SK-N-SH (cell line): ENCODE measurements at places on chromosomes 2 and 18.

DNA sequence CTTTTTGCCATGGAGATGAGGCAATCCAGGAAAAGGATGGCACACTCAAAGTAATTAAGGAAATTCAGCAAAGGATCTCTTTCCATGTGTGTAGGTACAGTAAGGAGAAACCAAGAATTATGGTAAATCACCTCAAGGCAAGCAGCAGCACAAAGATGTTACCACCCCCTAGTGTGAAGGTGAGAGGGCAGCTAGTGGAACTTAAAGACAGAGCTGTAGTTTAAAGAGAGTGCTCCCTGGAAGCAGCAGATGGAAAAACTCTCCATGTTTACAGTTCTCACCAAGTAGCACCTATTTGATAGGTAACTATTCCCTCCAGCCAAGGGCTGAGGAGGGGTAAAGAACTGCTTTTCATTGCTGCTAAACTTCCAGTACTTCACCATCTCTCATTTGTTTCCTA, 860.4 kb upstream of the CRIM1 start:
- no peak for DNase-seq

DNA sequence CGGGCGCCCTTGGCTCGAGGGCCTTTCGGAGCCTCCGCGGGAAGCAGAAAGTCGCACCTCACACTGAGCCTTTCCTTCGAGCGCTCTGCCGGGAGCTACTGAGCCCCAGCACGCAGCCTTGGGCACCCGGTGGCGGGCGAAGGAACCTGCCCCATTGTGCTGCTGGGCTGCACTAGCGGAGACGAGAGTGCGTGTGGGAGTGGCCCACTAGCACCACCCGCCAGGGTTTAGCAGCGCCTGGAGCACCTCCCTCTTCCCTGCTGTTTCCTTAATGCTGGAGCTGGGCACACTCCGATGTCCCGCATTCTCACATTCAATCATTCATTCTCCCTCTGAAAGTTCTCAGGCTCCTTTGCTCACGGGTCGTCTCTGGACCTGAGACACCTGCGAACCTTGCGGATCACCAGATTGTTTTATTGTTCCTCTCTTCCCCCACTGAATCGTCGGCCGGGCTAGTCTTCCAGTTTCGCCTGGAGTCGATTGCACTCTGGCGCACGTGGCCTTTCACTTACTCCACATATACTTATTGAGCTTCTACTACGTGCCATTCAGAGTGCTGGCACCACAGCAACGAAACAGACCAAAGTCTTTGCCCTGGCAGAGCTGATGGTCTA, 8.5 kb upstream of the PAX3 start:
- DNase-seq: no peak

DNA sequence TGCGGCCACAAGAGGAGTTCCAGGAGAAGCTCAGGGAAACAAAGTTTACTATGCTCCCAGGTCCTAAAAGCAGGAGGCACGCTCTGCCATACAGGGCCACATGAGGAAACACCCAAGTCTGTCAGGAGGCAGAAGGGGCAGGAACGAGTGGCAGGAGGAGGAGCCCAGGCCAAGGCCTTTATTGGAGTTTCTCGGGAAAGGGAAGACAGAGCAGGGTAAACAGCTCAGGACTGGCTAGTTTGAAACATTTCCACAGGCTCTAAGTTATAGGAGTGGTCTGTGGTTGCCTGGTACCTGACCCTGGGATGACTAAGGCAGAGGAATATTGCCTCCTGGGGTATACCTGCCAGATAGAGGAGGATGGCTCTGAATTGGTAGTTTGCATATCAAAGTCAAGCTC, 3.7 kb upstream of the ZNF638 start:
- DNase-seq: no peak

- DNase-seq: no peak
Observed at GRCh38 chr2:225069966-225070365, 27.7 kb upstream of the DOCK10 start.
